ENCODE measurements at places on chromosomes 12 and 14.

DNA sequence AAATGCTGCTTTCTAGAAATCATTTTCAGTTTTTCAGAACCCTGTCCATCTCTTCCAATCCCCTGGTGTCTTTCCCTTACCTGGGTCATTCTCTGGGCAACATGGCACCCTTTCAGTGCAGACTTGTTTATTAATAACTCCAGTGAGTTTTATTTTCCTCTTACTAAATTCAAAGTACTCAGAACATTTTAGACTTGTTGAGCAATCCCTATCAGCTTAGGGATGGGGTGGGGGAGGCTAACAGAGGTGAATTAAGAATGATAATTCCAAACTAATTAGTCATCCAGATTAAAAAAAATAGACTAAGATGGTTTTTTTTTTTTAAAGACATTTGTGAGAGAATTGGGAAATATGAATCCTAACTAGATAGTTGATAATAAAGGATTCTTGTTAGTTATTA is 10.7 kb downstream of the GPRC5A start:
- no peak for DNase-seq

DNA sequence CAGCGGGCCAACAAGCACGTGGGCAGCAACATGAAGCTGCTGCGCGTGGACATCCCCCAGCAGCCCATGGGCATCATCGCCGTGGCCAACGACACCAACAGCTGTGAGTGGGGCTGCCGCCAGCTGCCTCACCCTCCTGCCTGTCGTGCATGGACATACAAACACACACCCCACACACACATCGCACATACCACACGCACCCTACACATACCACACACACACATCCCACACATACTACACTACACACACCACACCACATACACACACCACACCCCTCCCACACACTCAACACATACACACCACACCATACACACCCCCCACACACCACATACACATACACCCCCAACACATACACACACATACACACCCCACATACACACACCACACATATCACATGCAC is 25.2 kb upstream of the NXPH4 start:
- DNase-seq = no peak

DNA sequence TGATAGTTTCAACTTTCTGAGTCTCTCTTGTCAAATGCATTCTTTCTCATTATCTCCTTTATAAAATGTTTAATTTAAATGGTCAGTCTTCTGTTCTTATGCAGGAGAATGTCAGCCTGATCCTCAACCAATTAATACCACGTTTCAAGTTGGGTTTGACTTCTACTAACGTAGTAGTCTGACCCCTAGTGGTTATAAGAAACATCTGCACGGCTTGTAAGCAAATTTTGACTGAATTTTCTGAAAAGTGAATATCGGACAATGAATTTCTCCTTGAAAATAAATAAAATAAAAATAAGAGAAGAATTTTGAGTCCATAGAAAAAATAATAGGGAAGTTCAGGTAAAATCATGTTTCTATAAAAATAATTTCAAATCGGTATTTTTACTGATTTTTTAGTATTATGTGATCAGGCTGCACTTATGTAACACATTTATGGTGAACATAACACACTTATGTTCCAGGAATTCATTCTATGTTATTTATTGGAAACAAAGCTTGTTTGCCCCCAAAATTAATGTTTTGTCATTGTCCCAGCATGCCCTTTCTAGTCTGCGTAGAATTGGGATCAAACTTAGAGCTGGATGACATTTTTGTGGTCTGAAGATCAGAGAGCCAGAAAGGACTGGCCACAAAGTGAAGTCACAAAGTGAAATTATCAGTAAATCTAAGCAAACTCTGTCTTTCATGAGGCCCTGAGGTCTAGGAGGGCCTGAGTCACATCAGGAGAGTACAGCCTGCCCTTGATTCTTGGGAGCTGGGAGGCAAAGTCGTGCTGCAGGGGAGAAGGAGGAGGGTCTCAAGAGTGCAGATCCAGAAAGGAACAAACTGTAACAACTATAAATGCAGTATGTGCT is 101.2 kb upstream of the STXBP6 start:
- DNase-seq = no peak

GRCh38 chr12:30764251-30764650 is 9.5 kb upstream of the CAPRIN2 start:
- no peak for DNase-seq

GRCh38 chr14:30240685-30241084 is 313.0 kb upstream of the PRKD1 start:
- DNase-seq = no peak

GRCh38 chr14:104715871-104716270 is 8.2 kb upstream of the ADSS1 start:
- DNase-seq = no peak

GRCh38 chr12:26535826-26536225 is 297.2 kb downstream of the ITPR2 start:
- no peak for DNase-seq

DNA sequence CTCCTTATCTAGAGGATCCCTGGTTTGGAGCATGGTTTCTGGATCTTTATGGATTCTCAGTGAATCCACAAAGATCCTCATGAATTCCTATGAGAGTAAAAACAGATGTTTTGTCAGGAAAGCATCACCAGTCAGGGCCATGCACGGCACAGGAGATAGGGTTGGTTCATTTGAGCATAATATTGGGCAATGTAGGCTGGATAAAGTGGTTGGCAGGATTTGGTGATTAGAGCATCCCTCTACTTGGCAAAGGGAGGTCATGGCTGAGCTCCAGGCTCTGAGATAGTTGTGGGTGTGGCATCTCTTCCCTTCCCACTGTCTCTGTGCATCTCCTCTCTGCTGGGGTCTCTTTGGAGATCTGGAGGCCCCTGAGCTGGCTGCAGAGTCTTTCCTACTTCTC is 149.8 kb downstream of the DACT1 start:
- no peak for DNase-seq

DNA sequence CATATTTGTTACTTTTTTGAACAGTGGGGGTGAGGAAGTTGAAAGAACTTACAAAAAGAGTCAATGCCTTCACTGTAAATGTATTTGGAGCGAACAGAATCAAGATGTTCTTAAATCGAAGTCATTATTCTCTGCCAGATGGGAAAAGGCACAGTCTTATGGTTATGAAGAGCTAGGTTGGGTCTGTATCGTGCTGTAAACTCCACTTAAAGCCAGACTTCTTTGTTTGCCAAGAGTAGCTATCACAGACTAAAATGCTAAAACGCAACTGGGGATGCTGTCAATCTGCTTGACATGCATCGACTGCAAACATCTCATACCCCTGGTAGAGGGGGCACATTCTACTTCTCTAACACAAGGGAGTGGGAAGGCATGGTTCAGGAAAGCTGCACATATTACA is 160.4 kb downstream of the DACT1 start:
- DNase-seq = no peak

DNA sequence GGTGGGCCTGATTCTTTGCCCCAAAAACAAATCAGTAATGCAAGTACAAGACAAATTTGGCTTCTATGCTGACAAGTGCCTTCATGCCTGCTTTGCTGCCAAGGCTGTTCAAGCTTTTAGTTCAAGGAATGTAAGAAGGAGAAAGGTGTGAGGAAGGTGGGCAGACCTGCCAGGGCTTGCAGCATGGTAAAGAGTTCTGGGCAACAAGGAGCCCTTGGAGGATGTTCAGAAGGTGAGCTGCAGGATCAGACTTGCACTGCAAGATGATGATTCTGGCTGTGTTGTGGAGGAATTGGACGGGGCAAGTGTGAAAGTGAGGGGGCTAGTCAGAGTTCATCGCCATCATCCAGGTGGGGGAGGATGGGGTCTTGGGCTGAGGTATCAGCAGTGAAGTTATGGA is 167.9 kb downstream of the NUAK1 start:
- no peak for DNase-seq

DNA sequence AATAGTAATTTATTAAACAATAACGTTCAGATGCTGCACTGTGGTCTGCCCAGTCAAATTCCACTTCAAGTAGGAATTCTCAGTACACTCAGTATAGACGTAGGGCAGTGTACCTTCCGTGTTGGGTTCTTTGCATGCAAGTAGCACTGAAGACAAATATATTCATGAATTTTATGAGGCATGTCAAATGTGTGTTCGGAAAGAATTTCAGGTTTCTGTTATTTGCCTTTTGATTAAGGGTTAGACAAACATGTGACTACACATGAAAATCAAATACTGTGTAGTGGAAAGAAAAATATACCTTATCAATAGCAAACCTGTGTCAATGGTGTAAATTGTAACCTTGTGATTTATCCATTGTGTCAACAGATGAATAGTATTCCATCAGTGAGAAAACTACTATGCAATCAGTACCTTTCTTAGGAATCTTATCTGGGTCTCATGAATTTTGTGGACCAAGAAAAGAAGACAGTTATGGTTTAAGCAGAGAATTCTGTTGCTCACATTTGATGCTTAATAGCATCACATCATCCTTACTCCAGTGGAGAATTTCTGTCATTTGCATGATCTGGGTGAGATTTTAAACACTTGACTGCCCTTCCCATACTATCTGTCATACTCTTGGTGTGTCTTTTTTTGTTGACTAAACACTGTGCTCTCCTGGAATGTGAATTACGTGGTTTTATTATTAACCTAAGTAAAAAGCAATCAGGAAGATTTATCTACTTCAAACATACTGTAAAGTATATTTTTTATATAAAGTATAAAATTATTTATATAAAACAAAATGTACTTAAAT is 13.3 kb downstream of the TMEM260 start:
- DNase-seq = no peak

DNA sequence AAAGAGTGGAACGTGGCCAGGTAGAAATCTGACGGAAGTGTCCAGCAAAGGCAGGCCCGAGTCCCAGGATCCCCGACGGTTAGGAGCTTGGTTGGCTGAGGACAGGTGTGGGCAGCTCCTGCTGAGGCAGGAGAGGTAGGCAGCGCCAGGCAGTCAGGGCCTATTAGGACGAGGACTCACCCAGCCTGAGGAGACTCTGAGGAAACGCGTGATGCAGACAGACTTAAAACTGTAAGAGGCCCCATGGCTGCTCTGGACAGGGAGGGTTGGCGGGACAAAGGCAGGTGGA is 255.7 kb upstream of the SFSWAP start:
- DNase-seq = no peak

- DNase-seq = no peak
Observed at GRCh38 chr12:132354211-132354981, 25.0 kb upstream of the GALNT9 start.

DNA sequence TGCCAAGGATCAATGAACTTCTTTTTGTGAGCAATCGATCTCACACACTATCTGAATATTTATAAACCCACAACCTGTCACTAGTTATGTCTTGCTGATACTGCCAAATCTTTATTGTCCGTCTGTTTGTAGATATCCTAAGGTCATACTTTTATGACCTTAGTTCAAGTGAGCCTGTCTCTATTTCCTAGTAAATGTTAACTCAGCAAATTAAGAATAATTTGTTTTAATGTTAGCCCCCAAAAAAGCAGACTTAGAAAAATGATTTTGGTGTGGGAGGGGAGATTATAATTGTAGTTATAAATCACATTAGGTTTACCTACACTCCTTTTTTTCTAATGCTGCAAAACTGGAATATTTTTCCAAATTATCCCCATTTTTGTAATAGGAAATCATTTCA is 9.4 kb downstream of the STYK1 start:
- DNase-seq = no peak

DNA sequence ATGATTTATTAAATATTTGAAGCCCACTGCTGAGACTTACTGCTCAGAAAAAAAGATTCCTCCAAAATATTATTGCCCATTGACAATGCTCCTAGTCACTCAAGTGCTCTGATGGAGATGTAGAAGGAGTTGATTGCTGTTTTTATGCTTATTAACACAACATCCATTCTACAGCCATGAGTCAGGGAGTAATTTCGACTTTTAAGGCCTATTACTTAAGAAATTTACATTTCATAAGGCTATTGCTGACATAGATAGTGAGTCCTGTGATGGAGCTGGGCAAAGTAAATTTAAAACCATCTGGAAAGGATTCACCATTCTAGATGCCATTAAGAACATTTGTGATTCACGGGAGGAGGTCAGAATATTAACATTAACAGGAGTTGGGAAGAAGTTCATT is 5.2 kb downstream of the KCNJ8 start:
- no peak for DNase-seq

- DNase-seq = no peak
Observed at GRCh38 chr12:47907851-47908454, 3.2 kb upstream of the VDR start.

DNA sequence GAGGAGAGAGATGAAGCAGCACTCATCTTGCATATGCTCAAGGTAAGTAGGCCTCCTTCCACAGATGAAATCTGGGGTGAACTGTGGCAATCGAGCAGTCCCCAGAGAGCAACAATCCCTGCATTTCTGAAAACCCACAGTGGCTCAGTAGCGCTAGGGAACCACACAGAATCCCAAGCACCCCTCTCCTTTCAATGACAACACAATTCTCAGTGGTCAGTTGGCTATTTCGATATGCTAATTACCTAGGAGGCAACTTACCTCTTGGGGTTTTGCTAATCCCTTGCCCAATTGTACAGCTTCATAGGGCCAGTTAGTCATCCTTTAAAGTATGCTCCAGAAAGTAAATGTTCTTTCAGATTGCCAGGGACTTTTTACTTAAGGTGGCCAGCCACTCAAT is 1035.7 kb downstream of the BCL11B start:
- DNase-seq = no peak

DNA sequence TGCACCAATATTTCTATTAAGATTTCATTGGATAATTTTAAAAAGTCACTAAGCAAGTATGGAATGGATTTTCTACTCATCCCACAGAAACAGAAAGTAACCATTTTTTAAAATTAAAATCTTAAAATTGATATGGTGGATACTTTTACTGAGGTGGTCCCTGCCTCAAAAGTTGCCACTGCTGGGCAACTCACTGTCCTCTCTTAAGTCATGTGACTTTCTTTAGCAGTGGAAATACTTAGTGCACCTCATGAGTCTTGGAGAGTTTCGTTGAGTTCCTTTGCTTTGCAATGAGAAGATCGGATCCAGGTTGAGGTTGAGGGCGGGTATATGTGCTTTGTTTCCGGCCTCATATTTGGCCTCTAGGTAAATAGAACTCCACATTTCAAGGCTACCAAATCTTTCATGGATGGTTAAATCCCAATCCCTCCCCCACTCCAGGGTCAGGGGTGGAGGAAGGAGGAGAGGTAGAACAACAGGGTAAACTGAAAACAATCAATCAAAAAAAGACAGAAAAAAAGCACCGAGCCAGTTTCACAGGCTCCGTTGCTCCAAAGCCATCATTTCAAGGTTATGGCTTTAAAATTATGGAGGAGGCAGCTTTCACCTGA is 39.5 kb upstream of the DUSP6 start:
- no peak for DNase-seq
